Adipocyte (in vitro differentiated cells): ENCODE measurements at places on chromosomes 7 and 10.

DNA sequence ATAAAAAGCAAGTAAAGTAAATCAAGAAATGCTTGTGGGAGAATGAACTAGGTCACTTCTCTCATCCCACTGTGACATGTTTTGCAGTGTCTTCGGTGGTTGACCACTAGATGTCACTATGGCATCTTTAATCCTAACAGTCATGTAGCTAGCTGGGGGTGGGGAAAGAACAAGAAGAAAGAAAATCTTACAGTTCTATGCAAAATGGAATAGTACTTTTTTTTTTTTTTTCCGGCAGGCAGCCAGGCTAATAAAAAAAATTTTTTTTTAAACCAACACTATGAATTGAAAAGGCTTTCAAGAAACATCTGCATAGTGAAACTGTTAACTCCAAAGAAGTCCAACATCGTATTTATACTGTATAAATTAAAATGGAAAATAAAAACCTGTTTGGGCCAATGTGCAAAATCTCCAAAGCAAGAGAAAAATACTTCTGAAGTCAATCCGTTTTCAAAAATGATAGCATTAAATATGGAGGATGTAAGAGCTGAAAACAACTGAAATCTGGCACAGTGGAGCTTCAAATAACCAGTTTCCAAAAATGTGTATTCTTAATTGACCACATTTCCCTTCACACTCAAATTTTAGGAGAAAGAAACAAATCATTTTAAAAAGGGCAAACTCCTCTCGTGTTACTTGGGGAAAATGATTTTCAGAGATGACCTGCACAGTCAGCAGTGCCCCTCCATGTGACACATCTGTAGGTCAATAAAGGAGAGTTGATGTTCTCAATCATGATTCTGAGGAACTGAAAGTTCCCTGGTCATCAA, 38.5 kb downstream of the CDK1 start:
- peak; percentile 96 for DNase-seq

GRCh38 chr7:144439717-144440205, 36.3 kb upstream of the NOBOX start:
- DNase-seq = no peak

DNA sequence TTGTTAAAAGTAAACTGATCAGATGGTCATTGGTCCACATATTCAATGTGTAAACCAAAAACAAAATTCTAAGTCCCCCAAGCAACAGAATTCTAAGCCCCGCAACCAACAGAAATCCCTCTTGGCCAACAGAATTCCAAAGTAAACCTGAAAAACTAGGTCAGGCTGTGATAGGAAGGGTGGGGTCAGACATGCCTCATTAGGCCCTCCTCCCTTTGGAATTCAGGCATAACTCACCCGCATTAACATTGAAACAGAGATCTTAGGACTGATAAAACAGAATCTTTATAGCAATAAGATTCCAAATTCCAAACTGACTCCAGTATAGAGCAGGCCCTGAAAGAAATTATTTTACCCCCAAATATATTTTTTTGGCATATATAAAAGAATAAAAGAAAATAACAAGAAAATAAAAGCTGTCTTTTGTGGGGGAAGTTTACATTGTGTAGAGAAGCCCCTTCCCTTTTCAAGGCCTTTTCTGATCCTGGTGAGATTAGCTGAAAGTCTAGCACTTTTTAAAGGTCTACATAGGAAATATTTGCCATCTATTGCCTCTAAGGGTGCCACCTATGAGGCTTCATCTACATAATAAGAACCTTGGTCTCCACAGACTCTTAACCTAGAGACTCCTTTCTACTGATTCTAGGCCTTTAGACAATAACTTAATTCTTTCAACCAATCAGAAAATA, 30.5 kb downstream of the GNAT3 start:
- no peak for DNase-seq

DNA sequence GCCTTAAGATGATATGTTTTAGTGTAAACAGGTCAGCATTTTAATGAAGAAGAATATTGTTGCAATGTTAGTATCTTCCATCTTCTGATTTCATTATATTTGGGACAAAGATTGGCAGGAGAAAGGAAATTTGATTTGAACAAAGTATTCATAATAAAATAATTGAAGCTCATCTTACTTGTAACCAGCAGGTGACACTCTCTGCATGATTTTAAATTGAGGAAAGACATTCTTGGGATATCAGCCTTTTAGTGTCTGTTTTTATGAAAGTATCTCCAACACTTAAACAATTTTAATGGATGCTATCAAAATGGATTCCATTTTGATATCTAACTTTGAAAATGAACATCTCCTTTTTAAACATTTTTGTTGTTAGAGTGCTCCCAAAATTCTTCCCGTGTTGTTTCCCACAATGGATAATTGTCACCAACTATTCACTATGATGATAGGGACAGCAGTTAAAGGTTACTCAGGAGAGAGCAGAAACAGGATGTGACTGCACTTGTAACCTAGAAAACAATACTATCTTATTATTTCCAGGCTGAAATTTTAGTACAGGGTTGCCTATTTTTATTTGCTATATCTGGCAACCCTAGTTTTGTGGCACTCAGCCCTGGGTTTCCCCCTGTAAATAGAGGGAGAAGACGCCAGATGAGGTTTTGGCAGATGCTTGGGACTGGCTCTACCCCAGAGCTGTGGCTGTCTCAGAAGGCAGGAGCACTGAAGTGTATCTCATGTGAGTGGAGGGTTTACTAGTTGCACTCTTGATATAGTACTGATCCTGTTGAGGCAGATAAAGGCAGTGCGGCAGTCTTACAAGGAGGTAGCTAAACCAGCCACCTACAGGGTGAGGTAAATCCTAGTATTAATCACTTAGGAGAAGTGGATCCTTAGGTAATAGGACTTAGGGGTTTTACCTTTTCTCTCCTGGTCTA, 31.0 kb upstream of the ABCB4 start:
- DNase-seq = peak; percentile 63
